B cell (primary cell): ENCODE measurements at places on chromosomes 12 and 14. TPM values are rescaled to one million over a fixed set of nuclear protein-coding genes. Genes with fewer than 3 reads are reported as not detected.

The VDR gene
- 0.37 and 0.53 TPM in 2 replicates for total RNA-seq

DNA sequence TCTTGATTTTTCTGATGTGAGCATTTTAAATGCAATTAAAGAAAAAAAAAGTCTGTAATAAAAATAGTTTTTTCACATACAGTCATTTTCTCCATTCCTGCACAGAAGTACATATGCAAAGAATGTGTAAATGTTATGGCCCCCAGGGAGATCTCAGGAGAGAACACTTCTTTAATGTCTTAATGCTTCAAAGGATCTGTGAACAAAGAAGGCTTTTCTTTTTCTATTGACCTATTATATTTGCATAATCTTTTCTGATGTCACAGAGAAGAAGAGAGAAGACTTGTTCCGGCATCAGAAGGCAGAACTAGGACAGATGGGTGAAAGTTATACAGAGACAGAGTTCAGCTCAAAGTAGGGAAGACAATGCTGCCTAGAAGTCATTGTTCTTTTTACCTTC, 413.5 kb upstream of the STXBP6 start:
- no peak overlapping the region for H3K27ac ChIP-seq
- DNase-seq = no peak
- H3K4me1 ChIP-seq = no peaks in the 10 kb centered on the region
- H3K36me3 ChIP-seq = no peaks in the 10 kb centered on the region
- H3K27me3 ChIP-seq = no peaks in the 10 kb centered on the region

GRCh38 chr14:89542786-89543424, 125.9 kb upstream of the FOXN3 start:
- H3K4me1 ChIP-seq = no peaks in the 10 kb centered on the region
- no peaks in the 10 kb centered on the region for H3K36me3 ChIP-seq
- H3K27ac ChIP-seq = no peak overlapping the region
- no peaks in the 10 kb centered on the region for H3K27me3 ChIP-seq
- DNase-seq = no peak
- H3K4me3 ChIP-seq = no peak overlapping the region

The RNASE4 gene
- 0.49 and 1.8 TPM in 2 replicates for total RNA-seq

The MSI1 gene
- not detected in 2 replicates for total RNA-seq

- no peaks in the 10 kb centered on the region for H3K4me1 ChIP-seq
- no peak overlapping the region for H3K27ac ChIP-seq
- no peaks in the 10 kb centered on the region for H3K36me3 ChIP-seq
- no peaks in the 10 kb centered on the region for H3K27me3 ChIP-seq
- no peak overlapping the region for H3K4me3 ChIP-seq
These were observed 78.8 kb downstream of the SEC23A start for GRCh38 chr14:39023939-39024871.

The AGAP2 gene
- 27.0 and 27.6 TPM in 2 replicates for total RNA-seq

The INSM2 gene
- total RNA-seq = not detected in 2 replicates

The VWF gene
- total RNA-seq = not detected in 2 replicates

GRCh38 chr14:100898935-100899883, 4.3 kb downstream of the RTL1 start:
- no peak overlapping the region for H3K27ac ChIP-seq
- H3K4me3 ChIP-seq = no peak overlapping the region
- H3K27me3 ChIP-seq = peaks cover 34% of the 10 kb centered on the region
- H3K4me1 ChIP-seq = no peaks in the 10 kb centered on the region
- no peaks in the 10 kb centered on the region for H3K36me3 ChIP-seq

GRCh38 chr14:64970776-64971477, 1.2 kb downstream of the RAB15 start:
- H3K27me3 ChIP-seq = peaks cover 27% of the 10 kb centered on the region
- no peak overlapping the region for H3K27ac ChIP-seq
- peaks cover 11% of the 10 kb centered on the region for H3K4me1 ChIP-seq
- H3K4me3 ChIP-seq = no peak overlapping the region
- peak; percentile 18 for DNase-seq

GRCh38 chr12:11545484-11546330, 103.8 kb upstream of the ETV6 start:
- peak overlapping the region; percentile 15 for H3K4me3 ChIP-seq
- peak overlapping the region; percentile 83 for H3K27ac ChIP-seq
- no peaks in the 10 kb centered on the region for H3K36me3 ChIP-seq
- peaks cover 17% of the 10 kb centered on the region for H3K4me1 ChIP-seq
- H3K27me3 ChIP-seq = no peaks in the 10 kb centered on the region

The ACRBP gene
- 11.9 and 12.3 TPM in 2 replicates for total RNA-seq

The SLC39A5 gene
- 0.41 and 0.69 TPM in 2 replicates for total RNA-seq

GRCh38 chr14:54219261-54220070, 177.3 kb upstream of the CDKN3 start:
- peaks cover 14% of the 10 kb centered on the region for H3K4me1 ChIP-seq
- H3K27ac ChIP-seq = no peak overlapping the region
- H3K36me3 ChIP-seq = no peaks in the 10 kb centered on the region
- DNase-seq = no peak

The SDR9C7 gene
- total RNA-seq = 0.22 TPM in 1 of 2 replicates, not detected in the other

The PARPBP gene
- 5.2 and 6.6 TPM in 2 replicates for total RNA-seq

DNA sequence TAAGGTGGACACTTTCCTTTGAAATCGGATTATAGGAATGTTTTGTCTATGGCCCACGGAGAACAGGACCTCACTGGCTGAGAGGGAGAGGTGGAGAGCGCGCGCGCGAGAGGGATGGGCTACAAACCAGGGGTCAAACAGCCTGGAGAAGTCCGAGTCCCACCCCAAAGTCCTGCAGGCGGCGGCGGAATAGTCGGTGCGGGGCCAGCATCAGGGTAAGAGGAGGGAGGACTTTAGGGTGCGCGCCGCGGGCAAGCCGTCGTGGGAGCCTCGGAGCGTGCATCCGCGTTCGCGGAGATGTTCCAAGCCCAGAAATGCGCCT, 3.3 kb upstream of the HOXC8 start:
- DNase-seq = no peak
- H3K27me3 ChIP-seq = no peaks in the 10 kb centered on the region
- peaks cover 54% of the 10 kb centered on the region for H3K4me1 ChIP-seq
- no peak overlapping the region for H3K27ac ChIP-seq

- H3K4me3 ChIP-seq = no peak overlapping the region
- no peaks in the 10 kb centered on the region for H3K27me3 ChIP-seq
- no peaks in the 10 kb centered on the region for H3K4me1 ChIP-seq
- no peaks in the 10 kb centered on the region for H3K36me3 ChIP-seq
- DNase-seq = no peak
- H3K27ac ChIP-seq = no peak overlapping the region
These were observed 51.3 kb downstream of the KCNA5 start for GRCh38 chr12:5094986-5095385.

The KLRB1 gene
- total RNA-seq = not detected in 2 replicates

The SARNP gene
- total RNA-seq = 42.8 and 46.4 TPM in 2 replicates
